ENCODE measurements at places on chromosomes 7 and 10. TPM values are rescaled to one million over a fixed set of nuclear protein-coding genes. Genes with fewer than 3 reads are reported as not detected.

The SORCS1 gene
- not detected for total RNA-seq

DNA sequence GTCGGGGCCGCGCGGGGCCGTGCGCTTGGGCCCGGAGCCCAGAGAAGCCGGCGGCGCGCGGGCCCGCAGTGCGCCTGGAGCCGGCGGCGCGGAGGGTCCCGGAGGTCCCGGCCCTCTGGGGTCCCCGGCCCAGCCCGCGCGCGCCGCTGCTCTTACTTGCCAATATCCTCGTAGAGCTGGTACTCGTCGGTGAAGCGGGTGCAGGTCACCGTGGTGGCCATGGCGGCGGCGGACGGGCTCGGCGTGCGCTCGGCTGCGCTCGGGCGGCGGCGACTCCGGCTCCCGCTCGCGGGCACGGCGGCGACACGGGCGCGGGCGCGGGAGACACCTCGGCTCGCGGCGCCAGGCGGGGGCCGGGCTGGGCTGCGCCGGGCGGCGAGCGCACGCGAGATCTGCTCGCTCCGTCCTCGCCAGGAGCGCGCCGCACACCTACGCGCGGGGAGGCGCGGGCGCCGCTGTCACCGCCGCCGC lies at the start of gene CAMK2B:
CAMK2B (minus strand) TSS at position 394 of the 471 bp plus-strand sequence; CDS start at position 221, 173 bp downstream.
- no peak within 1 kb of the TSS for H3K27ac ChIP-seq
- H3K27me3 ChIP-seq, result peaks cover 35% of the 10 kb centered on the region
- no peaks in the 10 kb centered on the region for H3K36me3 ChIP-seq
- DNase-seq, result peak; percentile 78
- H3K4me1 ChIP-seq, result no peaks in the 10 kb centered on the region

DNA sequence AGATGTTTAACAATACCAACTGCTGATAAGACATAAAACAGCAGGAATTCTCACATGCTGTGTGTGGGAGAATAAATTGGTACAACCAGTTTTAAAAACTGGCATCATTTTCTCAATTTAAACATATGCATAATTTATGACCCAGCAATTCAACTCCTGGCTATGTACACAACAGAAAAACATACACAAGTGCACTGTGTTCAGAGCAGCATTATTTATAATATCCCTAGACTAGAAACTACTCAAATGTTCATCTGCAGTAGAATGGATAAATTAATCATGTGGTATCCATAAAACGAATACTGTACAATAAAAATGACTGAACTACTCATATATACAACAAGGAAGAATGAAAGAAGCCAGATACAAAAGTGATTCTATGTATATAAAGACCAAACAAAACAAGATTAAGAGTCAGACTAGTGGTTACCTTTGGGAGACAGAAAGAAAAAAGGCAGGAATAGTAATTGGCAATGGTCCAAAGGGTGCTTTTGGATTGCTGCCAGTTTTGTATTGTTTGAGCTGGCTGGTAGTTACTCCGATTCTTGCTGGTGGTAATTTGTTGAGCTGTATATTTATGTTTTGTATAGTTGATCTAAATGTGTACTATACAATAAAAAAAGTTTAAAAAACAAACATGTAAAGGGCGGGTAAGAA lies 306.0 kb downstream of the TFEC start:
- no peaks in the 10 kb centered on the region for H3K27me3 ChIP-seq
- no peaks in the 10 kb centered on the region for H3K4me1 ChIP-seq
- no peaks in the 10 kb centered on the region for H3K36me3 ChIP-seq
- no peak overlapping the region for H3K4me3 ChIP-seq

- H3K4me3 ChIP-seq, result no peak overlapping the region
- peaks cover 4% of the 10 kb centered on the region for H3K4me1 ChIP-seq
- DNase-seq, result no peak
Measured at GRCh38 chr7:10798044-10798443, 175.6 kb upstream of the PHF14 start.

DNA sequence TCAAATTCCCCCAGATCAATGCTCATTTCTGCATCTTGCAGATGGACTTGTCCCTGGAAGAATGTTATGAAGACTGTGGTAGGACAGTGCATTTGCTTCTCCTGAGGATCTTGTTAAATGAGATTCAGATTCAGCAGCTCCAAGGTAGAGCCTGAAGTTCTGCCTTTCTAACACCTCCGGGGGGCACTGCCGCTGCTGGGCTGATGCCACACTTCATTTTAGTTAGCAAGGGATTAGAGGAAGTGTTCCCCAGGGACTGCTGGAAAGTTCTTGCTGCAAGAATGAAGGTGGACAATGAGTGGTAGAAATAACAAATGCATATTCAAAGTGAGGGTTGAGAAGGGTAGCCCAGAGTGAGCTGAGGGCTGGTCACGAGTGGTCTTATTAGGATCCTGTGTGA lies 434.3 kb upstream of the AKR1E2 start:
- no peaks in the 10 kb centered on the region for H3K4me1 ChIP-seq
- H3K36me3 ChIP-seq, result no peaks in the 10 kb centered on the region
- no peak overlapping the region for H3K4me3 ChIP-seq
- H3K27me3 ChIP-seq, result no peaks in the 10 kb centered on the region
- no peak overlapping the region for H3K27ac ChIP-seq
- DNase-seq, result no peak

- no peaks in the 10 kb centered on the region for H3K4me1 ChIP-seq
- H3K36me3 ChIP-seq, result no peaks in the 10 kb centered on the region
- H3K4me3 ChIP-seq, result no peak within 1 kb of the TSS
- DNase-seq, result no peak
- no peaks in the 10 kb centered on the region for H3K27me3 ChIP-seq
- H3K27ac ChIP-seq, result no peak within 1 kb of the TSS
Measured at GRCh38 chr7:108130261-108130660, at the start of gene LAMB4. TSS of gene LAMB4 (minus strand) at chr7:108130361. CDS start at chr7:108123164, 7,197 bp downstream.

GRCh38 chr10:70540789-70541360 lies 61.7 kb downstream of the PRF1 start:
- peaks cover 7% of the 10 kb centered on the region for H3K27me3 ChIP-seq
- H3K4me1 ChIP-seq, result no peaks in the 10 kb centered on the region
- no peak overlapping the region for H3K27ac ChIP-seq
- DNase-seq, result peak; percentile 43
- no peak overlapping the region for H3K4me3 ChIP-seq

DNA sequence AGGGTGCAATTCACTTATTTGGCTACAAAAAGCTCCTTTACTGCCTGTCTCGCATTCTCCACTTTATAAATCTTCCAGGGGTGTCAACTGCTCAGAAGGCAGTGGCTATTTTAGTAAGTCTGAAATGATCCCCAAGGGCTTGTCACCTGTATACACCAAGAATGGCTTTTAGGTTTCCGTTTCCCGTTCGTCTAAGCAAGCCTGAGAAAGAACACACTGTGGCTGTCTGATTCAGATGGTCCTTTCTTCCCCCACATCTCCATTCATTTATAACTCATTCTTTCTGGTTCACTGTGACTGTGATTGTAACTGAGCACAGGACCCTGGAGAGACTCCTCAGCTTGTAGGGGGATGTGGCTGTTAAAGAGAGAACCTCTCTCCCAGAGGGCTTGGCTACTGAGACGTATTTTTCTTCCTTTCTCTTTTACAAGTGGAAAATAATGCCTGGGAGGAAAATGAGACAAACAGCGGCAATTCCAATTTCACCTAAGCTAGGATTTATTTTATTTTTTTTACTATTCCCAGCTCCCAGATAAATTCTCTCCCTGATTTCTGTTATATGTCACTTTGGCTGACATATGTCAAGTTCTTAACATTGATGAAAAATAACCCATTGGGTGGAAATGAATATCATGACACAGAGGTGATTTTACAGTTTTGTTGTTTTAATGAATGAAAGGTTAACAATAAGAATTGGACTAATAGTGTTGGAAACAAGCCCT lies 129.3 kb downstream of the FAM107B start:
- no peak overlapping the region for H3K27ac ChIP-seq
- no peaks in the 10 kb centered on the region for H3K36me3 ChIP-seq
- no peak overlapping the region for H3K4me3 ChIP-seq
- peaks cover 20% of the 10 kb centered on the region for H3K27me3 ChIP-seq
- DNase-seq, result no peak
- H3K4me1 ChIP-seq, result peaks cover 10% of the 10 kb centered on the region

Data from osteoblast (primary cell).